ENCODE measurements at places on chromosomes 12 and 14.

DNA sequence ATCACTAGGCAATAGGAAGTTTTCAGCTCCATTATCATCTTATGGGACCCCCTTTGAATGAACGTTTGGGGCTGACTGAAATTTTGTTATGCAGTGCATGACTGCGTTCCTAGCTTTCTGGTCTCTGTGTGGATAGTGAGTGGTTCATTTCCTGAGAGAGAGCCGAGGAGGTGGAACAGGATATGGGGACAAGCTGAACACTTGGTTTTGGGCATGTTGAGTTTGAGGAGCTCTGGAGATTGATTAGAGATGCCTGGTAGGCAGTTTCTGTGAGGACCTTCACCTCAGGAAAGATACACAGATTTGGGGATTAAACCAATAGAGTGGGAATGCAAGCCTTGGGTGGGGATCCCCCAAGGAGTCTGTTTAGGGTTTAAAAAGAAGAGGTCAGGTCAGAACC, 27.7 kb downstream of the TEAD4 start:
- no peak for DNase-seq

GRCh38 chr14:60647837-60648248, 1.4 kb downstream of the SIX1 start:
- DNase-seq, result peak; percentile 50

GRCh38 chr12:120884644-120885043, 19.5 kb downstream of the SPPL3 start:
- DNase-seq, result no peak

DNA sequence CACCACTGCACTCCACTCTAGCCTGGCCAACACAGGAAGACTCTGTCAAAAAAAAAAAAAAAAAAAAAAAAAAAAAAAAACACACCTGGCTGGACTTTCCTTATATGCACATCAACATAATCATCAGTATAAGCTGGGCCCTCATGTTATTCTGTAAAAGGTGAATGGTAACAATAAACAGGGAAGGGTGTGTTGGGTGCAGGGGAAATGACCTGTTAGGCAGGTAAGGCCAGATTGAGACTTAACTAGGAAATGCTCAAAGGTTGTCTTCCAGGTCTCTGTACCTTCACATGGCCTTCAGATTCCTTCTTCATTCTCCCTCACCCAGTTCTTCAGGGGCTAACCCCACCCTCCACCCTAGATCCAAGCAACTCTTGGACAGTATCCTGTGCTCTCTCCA, 47.5 kb downstream of the ESR2 start:
- no peak for DNase-seq

GRCh38 chr14:52844262-52845060, 53.1 kb upstream of the GNPNAT1 start:
- DNase-seq, result no peak

DNA sequence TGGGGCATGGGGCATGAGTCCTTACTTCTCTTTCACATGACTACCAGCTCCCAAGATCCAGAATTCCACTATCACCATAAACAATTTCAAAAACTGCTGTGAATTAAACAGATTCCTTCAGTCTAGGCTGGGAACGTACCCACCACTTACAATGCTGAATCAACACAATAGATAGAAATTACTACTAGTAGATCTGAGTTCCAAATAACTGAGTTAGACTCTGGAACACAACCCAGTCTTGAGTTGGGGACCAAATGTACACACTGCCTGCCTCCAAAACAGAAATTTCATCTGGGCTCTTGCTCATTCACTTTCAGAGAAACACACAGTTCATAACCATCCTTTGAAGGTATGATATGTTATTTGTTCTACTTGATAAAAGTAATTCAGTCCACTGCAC, 8.9 kb downstream of the CORO1C start:
- DNase-seq, result no peak

DNA sequence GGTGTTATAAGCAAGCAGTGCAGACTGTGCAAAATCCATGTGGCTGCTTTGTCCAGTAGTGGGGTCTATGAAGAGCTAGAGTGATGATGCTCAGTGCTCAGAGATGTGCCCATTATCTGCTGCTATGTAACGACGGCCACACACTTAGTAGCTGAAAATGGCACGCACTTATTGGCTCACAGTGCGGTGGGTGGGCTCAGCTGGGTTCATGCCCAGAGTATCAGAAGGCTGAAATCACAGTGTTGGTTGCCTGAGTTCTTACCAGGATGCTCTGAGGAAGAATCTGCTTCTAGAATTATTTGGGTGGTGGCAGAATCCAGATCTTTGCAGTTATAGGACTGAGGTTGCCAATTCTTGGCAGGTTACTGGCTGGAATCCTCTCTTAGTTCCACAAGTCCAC, 124.7 kb downstream of the SLC15A4 start:
- DNase-seq, result no peak

- peak; percentile 88 for DNase-seq
Observed at GRCh38 chr12:122001466-122002209, 20.0 kb upstream of the BCL7A start.

GRCh38 chr12:48451372-48451771, 21.0 kb upstream of the ANP32D start:
- DNase-seq, result no peak

DNA sequence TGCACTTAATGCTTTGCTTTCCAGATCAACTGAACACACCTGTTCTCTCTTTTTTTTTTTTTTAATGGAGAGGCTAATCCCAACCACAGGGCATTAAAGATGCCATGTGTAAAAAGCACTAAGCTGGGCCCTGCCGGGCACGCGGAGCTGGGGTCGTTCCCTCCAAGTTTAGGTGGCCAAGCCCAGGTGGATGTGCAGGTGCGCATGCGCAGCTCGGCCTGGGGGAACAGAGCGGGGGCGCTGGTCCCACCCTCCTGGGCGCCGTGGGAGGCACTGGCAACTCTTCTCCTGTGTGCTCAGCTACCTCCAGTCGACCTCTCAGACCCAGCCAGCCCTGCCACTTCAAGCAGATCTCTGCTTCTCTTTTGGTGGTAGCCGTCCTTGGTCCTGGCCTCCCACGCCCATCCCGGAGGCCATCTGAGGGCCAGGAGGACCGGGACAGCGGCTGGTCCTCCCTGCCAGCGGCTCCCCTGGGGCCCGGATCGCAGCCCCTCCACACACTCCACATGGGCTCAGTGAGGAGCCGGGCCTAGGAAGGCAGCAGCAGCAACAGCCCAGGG, 679.3 kb downstream of the BCL11B start:
- no peak for DNase-seq

GRCh38 chr14:20855652-20856291, 35.4 kb upstream of the RNASE3 start:
- DNase-seq, result peak; percentile 67

DNA sequence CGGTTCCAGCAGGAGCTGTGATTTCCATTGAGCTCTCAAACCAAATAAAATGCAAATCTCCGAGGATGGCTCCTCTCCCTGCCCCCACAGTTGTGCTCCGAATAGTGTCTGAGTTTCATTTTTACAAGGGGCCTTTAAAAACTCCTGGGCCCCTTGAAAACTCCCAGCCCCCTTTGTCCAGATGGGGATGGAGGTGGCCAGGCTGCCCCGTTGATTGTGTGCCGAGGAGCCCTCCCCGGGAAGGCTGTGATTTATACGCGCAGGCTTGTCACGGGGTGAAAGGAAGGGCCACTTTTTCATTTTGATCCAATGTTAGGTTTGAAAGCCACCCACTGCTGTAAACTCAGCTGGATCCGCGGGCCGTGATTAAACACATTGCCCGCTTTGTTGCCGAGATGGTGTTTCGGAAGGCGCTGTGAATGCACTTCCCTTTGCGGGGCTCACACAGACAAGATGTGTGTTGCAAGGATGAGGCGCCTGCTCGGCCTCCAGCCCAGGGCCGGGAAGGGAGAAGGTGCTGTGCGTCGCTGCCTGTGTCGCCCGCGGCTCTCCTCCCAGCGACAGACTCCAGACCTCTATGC, 98.8 kb downstream of the TMEM132C start:
- DNase-seq, result peak; percentile 72

DNA sequence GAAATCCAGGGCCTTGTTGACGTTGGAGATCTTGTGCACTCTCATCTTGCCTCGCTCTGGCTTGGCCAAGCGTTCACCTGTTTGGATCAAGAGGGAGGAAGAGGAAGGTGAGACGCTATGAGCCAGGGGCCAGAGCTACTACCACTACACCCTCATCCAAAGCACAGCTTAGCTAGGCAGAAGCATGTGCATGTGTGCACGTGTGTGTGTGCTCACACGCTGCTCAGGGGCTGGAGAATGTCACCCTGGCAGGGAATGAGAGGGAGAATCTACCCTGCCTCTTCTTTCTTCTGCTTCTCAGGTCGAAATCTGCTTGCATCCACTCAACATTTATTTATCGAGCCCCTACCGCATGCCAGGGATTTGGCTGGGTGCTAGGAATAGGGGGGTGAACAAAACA, 58.1 kb downstream of the ACTN1 start:
- no peak for DNase-seq

- DNase-seq, result peak; percentile 5
Observed at GRCh38 chr14:40870252-40870651, 736.4 kb upstream of the LRFN5 start.

GRCh38 chr12:30019366-30020140, 235.8 kb upstream of the TMTC1 start:
- DNase-seq, result no peak

GRCh38 chr12:52119398-52120254, 40.1 kb downstream of the SMIM41 start:
- DNase-seq, result peak; percentile 84

- DNase-seq, result no peak
Observed at GRCh38 chr12:52650520-52651081, 1.4 kb downstream of the KRT2 start.

- DNase-seq, result no peak
Observed at GRCh38 chr14:21965042-21965441, 291.4 kb upstream of the OR4E1 start.

GRCh38 chr12:63220921-63221320, 69.9 kb upstream of the AVPR1A start:
- no peak for DNase-seq

- no peak for DNase-seq
Observed at GRCh38 chr14:60106339-60106738, 14.6 kb downstream of the PCNX4 start.

DNA sequence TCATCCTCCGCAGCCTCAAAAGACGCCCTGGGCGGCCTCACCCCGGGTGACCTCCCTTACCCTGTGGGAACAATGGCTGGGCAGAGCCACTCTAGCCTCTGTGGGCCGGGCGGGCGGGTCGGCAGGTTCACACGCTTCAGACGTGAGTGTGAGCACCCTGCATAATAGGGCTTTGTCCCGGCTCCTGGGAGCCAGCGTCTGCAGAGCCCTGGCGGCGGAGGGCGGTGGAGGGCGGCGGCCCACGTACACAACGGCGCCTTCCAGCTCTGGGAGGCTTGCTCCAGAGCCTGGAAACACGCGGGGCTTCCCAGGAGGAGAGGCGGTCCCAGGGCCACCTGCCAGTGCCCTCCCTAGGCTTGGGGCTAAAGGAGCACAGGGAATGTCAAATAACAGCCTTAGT, 205.6 kb downstream of the BCL11B start:
- DNase-seq, result peak; percentile 61

DNA sequence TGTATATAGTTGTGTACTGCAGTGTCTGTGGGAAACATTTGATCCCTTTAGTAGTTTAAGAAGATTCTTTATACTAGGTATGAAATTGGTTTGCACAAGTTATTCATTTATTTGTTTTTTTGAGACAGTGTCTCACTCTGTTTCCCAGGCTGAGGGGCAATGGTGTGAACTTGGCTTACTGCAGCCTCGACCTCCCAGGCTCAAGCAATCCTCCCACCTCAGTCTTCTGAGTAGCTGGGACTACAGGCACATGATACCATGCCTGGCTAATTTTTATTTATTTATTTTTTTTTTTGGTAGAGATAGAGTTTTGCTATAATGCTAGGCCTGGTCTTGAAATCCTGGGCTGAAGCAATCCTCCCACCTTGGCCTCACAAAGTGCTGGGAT, 209.4 kb downstream of the RASSF9 start:
- DNase-seq, result no peak

DNA sequence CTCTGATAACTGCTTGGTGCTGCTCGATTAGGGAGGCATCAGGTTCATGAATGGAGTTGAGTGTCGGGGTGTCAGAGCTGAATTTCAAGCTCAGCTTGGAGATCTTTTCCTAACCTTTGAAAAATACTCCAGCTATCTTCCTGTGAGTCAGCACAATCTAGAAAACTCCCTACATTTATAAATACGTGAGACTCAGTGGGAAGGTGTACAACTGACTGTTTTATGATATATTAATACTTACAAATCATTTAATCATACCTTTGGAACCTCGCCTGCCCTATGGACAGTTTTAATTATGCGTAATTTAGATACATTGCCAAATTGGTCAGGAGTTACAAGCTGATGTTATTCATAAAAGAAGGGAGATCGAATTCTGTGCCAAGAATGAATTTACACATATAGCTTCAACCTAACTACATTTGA, 961 bp downstream of the CMAS start:
- DNase-seq, result no peak

DNA sequence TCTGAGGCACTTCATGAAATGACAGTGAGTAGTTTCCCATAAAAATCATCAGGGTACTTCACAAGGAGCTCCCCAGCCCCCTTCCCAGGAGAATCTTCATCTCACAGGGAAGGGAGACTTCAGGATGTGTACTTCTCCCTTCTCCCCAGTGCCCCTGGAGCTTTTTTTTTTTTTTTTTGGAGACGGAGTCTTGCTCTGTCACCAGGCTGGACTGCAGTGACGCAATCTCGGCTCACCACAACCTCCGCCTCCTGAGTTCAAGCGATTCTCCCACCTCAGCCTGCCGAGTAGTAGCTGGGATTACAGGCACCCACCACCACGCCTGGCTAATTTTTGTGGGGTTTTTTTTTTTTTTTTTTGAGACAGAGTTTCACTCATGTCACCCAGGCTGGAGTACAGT, 10.4 kb downstream of the ITPK1 start:
- DNase-seq, result no peak

GRCh38 chr12:52839436-52840105, 5.5 kb upstream of the KRT79 start:
- no peak for DNase-seq

- no peak for DNase-seq
Observed at GRCh38 chr14:50649691-50650090, 18.4 kb downstream of the SAV1 start.

DNA sequence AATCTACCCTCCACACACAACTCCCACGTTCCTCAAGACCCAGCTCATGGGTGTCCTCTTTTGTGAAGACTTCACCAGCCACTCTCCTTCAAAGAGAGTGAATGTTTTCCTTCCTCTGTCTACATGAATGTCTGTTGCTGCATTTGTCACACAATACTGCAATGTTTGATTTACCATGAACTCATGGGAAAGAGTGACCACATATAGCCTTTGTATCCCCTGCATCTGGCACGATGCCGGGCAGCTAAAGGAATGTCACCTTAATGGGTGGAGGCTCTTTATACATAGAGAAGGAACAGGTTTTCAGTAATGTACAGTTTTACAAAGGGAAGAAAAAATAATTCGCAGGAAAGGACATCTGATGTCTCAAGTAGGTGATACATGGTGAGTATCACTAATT, 12.1 kb upstream of the BCDIN3D start:
- DNase-seq, result no peak

GRCh38 chr12:92341065-92341668, 195.5 kb upstream of the BTG1 start:
- DNase-seq, result no peak

DNA sequence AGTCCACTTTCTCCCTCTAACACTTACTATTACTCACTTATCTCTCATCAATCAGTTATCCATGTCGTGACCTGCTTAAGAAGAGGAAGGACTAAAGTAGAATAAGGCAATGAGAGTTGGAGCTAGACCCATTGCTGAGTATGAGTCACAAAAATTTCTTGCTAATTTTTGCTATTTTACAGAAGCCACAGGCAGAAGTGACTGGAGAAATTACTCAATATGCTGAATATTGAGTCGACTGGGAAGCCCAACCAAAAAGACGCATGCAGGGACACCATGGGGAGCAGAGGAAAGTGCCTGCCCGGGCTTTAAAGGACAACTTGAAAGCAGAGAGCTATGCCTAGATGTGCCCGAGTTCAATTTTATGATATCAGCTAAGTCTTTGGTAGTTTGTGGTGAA, 115.4 kb upstream of the FOXG1 start:
- no peak for DNase-seq
